ENCODE measurements at places on chromosomes 11 and 22.

DNA sequence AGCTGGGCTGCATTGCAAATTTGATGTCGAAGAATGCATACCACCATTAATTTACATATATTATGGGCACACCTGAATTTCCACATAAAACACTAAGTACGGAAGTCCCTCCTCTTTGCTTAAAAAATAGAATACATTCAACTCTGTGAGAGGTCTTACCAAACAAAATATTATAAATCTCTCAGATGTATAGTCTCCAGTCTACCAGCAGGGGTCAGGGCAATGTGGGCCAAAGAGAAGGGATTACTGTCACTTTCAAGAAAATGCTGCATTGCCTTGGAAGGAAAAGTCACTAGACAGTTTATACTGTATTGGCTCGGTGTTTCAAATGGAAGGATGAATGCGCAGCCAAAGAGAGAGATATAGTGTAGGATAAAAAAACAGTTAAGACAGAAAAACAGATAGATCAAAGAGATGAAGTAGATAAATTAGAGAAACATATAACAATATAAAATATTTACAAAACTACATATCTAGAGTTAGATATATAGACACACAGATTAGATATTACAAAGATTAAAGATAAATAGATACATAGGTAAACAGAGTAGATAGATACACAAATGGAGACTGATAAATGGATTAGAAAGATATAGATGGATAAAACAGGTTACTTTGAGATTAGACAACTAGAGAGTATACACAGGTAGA lies 20.9 kb downstream of the SERGEF start:
- DNase-seq: peak; percentile 28

DNA sequence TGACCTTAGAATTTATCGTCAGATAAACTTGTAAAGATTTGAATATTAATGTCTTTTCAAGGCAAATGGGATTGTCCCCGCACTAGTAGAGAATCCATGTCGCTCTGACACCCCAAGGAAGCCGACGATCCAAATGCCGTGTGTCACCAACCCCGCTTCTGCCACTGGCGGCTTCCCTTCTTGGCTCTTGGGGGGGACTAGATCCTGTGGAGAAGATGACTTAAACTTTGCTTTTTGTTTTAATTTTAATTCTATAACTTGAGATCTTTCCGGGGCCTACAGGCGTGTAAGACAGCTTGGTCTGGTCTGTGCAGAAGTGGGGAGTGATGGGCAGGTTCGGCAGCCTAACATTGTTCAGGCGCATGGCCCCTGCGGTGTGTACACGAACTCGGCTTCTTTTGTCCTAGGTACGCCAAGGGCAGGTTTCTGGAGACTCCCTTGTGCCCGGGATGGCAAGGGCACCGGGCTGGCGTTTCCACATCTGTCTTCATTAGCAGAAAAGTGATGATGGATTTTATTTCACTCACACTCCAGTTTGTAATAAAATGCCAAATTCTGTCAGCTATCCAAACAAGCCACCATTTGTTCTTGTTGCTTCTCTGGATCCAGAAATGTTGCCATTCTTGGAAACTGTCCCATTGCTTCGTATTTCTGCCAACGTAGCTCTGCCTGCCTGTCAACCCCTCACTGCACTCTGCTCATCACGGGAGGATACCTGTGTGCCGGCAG lies 6.7 kb downstream of the YDJC start:
- no peak for DNase-seq

DNA sequence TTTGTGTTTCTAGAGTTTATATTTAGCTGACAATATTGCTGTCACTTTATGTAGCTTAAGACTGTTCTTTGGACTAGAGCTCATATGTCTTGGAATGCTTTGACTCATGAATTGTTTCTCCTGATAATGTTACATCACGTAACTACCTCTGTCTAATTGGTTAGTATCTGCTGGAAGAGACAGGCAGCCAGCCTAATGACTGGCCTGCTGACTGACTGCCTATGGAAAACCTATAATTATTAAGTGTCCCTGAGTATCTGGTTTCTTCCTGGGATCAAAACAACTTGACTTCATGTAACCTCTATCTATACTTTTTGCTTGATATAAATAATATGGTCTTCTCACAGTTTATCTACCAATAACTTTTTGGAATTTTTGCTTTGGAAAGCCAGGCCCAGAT lies 9.4 kb downstream of the SOX6 start:
- DNase-seq: no peak

GRCh38 chr22:28594797-28595462 lies 84.7 kb downstream of the TTC28 start:
- DNase-seq: peak; percentile 45

DNA sequence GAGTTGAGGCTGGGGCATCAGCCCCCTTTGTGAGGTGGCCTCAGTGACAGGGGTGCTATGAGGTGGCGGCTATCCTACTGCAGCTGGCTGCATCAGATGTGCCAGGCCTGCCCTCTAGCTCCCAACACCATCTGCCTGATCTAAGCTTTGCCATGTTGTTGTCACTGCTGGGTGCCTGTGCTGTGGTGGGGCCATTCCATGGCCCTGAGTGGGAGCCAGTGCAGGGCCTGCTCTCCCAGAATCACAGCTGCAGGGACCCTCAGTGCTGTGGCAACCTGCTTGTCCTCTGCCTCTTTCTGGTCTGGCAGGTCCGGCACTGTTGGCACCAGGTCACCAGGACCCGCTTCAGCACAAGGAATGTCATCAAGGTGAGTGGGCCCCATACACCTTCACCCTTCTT lies 1.8 kb upstream of the SNU13 start:
- no peak for DNase-seq

DNA sequence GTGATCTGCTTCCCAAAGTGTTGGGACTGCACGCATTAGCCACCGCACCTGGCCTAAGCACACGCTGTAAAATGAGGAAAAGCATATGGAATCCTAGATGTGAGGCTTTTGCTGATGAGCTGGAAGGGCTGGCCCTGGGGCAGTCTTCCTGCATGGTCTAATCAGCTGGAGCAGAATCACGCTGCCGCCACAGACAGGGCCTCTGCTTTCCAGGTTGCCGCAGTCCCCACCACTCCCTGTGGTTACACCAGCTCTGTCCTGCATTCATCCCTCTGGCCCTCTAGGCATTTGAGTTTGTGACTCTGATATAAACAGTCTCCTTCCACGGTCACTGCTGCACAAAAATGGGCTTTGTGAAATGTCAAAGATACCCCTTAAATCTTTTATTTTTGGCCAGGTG lies 17.1 kb downstream of the RPS6KA4 start:
- DNase-seq: no peak

GRCh38 chr11:114564831-114565230 lies 5.2 kb upstream of the NXPE1 start:
- no peak for DNase-seq

- no peak for DNase-seq
These were observed 114.8 kb downstream of the GRM5 start for GRCh38 chr11:88950975-88951374.

DNA sequence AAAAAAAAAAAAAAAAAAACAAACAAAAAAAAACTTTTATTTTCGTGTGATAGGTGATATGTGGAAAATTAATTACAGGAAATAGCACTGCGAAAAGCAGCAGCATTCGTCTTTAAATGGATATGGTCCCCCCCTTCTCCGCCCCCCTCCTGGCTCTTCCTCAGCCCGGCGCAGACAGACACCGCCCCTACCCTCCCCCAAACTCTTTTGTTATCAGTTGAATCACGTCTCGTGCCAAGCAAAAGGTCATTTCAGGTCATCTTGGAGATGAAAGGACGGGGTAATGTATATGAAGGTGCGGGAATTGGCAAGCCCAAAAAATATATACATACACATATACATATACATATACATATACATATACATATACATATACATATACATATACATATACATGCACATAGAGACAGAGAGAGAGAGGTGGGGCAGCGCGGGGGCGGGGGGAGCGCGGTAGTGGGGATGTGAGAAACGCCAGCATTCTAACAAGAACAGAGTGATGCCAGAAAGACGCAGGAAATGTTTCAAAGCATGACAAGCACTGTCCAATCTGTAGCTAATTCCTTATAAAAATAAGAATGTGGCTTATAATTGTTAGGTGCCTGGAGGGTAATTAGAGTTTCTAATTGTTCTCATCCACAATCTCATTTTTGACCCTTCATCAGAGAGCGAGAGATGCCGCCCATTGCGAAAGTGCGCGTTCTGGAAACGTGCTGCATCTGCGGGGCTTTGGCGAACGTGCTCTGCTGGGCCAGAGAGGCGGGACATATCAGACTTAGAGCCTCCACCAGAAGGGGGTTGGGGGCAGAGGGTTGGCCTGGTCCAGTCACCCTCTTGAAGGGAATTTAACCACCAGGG lies 214.5 kb upstream of the UBASH3B start:
- no peak for DNase-seq

GRCh38 chr11:29127461-29127860 lies 889.4 kb downstream of the KCNA4 start:
- no peak for DNase-seq

GRCh38 chr11:5226732-5227310 lies at the start of gene HBB:
Gene HBB, minus strand, starts transcription at chr11:5227071. Its CDS starts 50 bp downstream, at chr11:5227021.
- DNase-seq: no peak

GRCh38 chr11:94780432-94780831 lies 12.3 kb downstream of the AMOTL1 start:
- no peak for DNase-seq

GRCh38 chr11:76768909-76769560 lies 14.1 kb upstream of the TSKU start:
- DNase-seq: no peak

DNA sequence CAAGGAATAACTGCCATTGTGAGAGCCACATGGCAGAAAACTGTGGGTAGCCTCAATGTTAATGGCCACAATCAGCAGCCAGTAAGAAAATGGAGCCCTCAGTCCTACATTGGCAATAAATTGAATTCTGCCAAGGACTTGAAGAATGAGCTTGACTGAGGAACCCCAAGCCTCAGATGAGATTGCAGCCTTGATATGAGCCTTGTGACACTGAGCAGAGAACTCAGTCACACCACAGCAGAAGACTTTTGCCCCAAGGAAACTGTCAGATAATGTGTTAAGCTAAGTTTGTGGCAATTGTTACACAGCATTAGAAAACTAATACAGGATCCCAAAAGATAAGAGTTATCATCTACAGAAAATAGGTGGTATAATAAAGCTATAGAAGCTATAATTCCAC lies 2.4 kb upstream of the TTC17 start:
- DNase-seq: no peak

DNA sequence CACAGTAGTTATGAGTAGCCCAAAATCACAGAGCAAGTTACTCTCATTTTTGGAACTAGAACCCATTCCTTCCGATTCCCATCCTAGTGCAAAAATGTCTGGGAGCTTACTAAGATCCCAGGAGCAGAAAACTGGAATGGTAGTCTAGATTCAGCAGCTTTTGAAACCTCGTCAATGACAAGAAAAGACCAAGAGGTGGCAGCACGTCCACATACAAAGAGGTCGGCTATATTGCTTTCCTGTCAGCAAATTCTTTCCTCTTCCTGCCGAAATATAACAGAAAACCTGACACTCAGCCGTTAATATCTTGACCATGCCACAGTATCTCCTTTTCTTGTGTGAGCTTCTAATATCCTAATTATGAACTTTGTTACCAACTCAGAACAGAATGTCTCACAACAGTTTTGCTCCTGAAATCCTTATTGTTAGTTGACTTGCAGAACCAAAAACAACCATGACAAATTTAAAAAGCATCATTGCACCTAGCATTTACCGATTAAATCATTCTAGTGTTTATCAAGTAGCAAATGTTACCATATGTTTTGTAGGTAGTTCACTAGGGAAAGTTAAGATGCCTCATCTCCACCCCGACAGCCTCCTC lies 92.8 kb upstream of the OR9G4 start:
- peak; percentile 40 for DNase-seq

DNA sequence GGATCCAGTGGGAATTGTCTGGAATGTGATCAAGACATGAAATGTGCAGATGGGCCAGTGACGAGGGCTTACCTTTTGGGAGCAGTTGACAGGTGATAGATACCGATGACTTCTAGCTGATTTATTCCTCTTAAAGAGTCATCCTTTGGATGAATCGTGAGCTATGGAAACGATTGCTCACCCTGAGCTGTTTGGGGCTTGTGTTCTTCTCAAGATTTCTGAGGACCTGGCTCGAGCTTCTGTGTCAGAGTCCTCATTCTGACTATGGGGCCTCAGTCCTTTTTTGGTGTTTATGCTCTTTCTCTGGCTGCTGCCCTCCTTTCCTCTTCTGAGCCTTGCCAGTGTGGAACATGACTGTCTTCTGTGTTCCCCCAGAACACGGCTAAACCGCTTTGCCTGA lies 11.9 kb upstream of the AMPD3 start:
- no peak for DNase-seq

DNA sequence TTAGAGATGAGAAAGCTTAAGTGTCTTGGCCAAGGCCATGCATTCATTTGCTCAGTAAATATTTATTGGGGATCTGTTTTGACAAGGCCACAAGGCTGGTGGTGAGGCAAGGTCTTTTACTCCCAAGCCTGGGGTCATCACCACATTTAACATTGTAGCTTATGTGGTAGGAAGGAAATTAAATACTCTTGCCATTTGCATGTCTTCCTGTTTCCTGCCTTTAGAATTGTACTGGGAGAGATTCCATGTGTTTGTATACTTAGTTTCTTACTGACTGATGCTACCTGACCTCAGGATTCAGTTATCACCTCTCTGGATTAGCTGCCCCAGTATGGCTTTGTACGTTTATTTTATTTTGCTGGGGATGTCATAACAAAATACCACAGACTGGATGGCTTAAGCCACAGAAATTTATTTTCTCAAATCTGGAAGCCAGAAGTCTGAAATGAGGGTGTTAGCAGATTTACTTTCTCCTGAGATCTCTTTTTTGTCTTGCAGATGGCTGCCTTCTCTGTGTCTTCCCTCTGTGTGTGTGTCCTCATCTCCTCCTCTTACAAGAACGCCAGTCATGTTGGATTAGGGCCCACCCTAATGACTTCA lies 44.8 kb downstream of the SPECC1L start:
- DNase-seq: no peak

DNA sequence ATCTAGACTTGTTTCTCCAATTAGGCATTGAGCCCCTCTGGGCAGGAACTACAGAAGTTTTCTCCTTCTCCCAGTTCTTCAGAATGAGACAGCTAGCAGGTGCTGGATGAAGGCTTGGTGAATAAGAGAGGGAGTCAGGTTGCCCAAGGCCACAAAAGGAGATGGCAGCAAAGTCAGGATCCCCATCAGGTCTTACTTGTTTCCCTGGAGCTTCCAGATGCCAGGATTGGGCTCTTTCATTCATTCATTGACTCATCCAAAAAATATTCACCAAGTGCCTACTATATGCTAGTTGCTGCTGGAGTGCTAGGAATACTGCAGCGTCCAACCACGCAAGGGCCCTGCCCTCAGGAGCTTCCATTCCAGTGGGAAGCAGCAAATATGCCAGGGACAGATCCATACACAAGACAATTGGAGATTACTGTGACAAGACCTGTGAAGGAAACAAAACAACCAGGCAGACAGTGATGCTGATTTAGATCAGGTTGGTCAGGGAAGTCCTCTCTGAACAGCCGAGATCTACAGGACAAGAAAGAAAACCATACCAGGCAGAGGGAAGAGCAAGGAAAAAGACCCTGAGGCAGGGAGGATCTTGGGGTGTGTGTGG lies 24.6 kb upstream of the LMO1 start:
- DNase-seq: no peak

Measured in RCC 7860 (cell line).